NCI-H1048 (cell line): ENCODE measurements at places on chromosomes 16 and 17.

DNA sequence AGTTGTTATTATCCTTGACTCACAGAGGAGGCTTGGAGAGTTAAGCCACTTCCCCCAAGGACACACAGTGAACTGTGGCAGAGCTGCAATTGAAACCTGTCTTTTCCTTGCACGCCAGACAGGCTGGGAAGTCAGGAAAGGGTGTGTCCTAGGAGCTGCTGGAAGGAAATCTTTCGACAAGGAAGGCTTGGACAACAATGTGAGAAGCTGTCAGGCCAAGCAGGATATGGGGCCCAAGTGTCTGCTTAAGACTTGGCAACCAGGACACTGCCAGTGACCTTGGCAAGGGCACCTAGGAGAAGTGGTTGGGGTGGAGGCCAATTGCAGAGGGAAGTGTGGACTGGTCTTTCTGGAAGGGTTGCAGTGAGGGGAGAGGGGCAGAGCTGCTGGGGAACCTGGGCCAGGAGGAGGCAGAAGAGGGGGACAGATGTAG lies 2.1 kb upstream of the CAMKK1 start:
- no peak for DNase-seq

- DNase-seq = no peak
Observed at GRCh38 chr17:50778988-50779387, 11.7 kb upstream of the ANKRD40CL start.

GRCh38 chr16:67563708-67564468 lies 1.6 kb downstream of the CTCF start:
- no peak for DNase-seq

- no peak for DNase-seq
Observed at GRCh38 chr17:79936050-79936449, 96.8 kb upstream of the CBX4 start.

- DNase-seq = no peak
Observed at GRCh38 chr16:3799354-3799753, 81.2 kb downstream of the CREBBP start.

DNA sequence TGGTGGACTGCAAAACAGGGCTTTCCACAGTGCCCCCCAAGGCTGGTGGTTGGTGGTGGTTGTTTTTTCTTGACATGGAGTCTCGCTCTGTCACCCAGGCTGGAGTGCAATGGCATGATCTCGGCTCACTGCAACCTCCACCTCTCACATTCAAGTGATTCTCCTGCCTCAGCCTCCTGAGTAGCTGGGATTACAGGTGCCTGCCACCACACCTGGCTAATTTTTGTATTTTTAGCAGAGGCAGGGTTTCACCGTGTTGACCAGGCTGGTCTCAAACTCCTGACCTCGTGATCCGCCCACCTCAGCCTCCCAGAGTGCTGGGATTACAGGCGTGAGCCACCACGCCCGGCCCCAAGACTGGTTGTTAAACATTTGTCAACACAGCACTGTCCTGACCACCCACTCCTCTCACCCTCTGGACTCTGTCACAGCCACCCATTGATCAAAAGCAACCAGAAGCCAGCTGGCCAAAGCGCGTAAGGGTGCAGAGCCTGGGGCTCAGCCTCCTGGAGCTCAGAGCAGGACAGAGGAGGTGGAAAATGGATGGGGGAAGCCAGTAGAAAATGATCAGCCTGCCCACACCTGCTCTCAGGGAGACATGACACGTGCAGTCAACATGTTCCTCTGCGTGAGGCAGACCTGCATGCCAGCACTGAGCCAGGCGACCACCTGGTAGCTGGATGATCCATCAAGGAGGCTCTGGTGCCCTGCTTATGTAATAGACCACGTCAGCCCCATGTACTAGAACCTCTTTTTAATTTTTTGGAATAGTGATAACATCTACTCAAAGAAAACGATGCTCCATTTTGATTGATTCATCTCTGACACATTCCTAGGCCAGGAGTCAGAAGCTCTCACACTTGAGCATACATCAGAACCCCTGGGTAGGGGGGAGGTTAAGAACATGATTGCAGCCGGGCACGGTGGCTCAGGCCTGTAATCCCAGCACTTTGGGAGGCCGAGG lies 14.8 kb upstream of the OSGIN1 start:
- no peak for DNase-seq

DNA sequence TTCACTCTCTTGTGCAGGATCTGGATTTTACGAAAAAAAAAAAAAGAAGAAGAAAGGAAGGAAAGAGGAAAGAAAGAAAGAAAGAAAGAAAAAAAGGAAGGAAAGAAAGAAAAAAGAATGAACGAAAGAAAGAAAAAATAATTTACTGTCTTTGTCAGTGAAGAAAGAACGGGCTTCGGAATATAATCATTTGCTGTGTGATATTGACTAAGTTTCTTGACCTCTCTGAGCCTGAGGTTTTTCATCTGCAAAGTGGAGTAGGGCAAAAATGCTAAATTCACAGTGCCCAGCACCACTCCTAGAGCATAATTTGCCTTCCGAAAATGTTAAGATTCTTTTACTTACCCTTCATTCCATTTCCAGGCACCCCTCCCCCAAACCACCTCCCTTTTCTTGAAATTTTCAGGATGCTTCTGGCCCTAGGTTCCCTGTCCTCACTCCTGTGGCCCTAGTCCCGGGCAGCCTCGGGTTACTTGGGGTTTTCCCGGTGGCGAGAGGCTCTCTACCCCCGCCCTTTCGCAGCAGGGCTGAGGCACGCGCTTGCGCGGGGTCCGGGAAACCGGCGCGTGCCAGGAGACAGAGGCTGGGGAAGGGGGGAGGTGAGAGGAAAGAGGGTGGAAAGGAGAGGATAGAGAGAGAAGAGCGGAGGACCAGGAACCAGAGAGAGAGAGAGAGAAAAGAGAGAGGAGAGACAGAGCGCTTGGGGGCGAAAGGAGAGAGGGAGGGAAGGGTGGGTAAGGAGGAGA lies at the start of gene CNTNAP1:
CNTNAP1 (plus strand) TSS at position 556 of the 746 bp plus-strand sequence. CDS start 299 bp downstream, outside the sequence.
- no peak for DNase-seq

- DNase-seq = no peak
Observed at GRCh38 chr16:10920726-10921427, 21.4 kb downstream of the DEXI start.

DNA sequence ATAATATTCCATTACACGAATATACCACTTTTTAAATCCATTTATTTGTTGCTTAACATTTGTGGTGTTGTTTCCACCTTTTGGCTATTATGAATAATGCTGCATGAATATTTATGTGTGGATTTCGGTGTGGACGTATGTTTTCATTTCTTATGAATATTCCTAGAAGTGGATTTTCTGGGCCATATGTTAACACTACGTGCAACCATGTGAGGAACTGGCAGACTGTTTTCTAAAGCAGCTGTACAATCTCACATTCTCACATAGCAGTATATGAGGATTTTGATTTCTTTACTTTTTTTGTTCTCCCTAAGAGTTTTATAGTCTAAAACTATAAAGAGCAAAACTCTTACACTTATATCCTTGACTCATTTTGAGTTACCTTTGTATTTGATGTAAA lies 143.4 kb downstream of the MAP2K4 start:
- DNase-seq = no peak

DNA sequence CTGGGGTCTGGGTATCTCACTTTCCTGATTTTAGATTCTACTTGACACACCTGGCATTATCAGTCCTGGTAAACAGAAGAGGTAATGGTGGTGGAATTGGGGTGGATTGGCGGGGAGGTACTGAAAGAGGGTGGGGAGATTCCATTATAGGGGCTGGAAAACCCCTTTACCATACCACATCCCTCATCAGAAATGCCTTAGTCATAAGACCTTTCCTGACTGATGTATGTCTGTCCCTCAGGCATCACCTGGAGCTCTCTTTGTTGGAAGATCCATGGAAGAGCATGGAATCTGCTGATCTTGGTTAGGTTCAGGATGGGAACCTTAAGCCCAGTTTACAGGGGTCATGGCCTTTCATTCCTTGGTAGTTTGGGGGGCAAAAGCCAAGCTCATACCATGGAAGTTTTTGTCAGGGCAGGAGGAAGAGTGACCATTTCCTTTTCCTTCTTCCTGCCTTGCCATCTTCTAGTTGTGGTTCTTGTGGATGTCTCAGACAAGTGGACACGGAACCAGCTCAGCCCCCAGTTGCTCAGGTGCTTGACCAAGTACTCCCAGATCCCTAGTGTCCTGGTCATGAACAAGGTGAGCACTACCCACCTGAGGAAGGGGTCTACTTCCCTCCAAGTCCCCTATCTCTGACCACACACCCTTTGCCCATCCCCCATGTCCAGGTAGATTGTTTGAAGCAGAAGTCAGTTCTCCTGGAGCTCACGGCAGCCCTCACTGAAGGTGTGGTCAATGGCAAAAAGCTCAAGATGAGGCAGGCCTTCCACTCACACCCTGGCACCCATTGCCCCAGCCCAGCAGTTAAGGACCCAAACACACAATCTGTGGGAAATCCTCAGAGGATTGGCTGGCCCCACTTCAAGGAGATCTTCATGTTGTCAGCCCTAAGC lies 3.3 kb downstream of the ERAL1 start:
- no peak for DNase-seq

DNA sequence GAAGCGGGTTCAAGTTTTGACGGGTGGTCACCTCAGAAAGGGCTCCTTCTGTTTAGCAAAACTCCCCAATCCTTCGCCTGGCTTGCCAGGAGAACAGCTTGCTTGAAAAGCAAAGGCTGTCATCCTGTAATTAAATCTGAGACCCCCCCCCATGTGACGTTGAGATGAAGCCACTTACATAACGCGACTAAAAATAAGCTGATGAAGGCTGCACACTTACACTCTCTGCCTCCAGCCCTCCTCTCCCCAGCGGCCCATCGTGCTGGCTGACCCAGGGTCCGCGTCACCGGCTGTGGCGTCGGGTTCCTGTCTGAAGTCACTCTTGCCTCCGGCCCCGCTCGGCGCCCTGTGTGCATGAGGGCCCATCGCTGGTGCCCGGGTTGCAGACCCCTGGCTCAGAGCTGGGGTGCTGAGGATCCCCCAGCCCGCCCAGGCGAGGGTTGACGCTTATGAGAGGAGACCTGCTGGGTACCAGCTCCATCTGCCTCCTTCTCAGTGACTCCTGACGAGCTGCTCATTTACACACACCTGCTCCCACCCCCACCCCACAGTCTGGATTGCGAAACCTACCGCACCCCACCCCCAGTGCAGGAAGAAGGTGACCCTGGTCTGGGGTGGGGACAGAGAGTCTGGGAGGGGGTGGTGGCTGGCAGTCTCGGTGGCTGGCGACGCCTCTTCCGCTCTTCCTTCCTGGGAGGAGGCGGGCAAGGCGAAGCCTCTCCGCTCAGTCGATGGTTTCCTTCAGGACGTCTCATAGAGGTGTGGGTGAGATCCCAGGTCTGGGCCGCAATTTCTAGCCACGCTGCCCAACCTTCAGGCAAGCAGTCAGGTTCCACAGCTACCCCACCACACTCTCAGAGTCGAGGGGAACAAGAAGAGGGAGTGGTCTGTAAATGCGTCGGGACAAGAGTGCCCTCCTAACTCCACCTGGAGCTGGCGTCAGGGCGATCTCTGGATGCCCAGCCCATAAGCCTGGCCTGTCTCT lies 3.1 kb upstream of the BAIAP2 start:
- DNase-seq = no peak

DNA sequence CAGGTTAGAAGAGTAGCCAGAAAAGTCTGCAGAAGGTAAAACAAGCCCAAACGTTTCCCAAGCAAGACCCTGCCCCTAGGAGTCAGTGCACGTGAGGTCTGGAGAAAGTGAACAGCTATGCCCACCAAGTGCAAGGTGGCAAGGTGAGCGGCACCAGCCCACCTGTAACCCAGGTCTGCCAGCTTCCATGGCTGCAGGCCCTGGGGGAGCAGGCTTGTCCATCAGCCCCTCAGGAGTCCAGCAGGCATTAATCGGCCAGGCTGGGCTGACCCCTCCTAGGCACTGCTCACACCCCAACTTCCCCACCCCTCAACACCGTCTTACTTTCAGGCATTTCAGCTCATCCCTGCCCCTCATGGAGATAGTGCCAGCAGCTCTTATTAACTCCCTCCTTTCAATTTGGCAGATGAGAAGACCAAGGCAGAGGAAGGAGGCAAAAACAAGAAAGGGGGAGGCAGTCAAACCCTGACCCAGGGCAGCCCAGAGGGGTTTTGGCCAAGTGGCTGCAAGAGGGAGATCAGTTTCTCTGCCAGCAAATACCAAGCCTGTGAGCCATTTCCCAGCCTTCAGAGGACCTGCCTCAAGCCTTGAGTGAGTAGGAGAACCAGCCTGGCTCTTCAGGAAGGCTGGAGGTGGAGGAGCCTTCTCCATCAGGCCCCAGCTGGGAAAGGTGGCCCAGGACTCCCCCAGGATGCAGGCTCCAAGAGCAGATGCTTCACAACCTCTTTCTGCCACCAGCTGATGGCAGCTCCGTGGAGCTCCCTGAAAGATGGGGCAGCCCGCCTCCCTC lies 14.7 kb downstream of the BEAN1 start:
- DNase-seq = no peak

DNA sequence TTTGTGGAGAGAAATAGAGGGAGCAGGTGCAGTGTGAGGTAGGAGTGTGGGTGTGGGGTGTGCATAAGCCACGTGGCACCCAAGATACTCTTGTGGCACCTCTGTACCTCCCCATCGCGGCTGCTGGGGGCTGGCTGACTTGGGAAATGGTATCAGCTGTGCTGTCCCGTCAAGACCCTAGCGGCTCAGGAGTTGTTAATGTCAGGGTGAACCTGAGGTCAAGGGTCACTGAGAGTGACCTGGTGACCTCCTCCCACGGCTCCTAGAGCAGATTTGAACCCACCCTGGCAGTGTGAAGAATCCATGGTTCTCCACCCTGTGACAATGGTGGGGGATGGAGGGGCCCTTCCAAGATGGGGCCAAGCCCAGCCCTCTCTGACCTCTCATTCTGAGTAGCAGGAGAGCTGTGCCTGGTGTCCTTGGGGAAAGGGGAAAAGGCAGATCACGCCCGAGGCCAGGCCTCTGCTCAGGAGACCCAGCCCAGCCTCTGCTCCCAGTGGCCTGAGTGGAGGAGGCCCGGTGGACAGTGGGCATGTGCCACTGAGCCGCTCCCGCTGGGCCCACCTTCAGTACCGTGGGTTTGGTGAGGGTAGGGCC lies 3.0 kb upstream of the WFIKKN2 start:
- DNase-seq = no peak

GRCh38 chr17:79026376-79027273 lies 2.7 kb downstream of the C1QTNF1 start:
- DNase-seq = no peak

DNA sequence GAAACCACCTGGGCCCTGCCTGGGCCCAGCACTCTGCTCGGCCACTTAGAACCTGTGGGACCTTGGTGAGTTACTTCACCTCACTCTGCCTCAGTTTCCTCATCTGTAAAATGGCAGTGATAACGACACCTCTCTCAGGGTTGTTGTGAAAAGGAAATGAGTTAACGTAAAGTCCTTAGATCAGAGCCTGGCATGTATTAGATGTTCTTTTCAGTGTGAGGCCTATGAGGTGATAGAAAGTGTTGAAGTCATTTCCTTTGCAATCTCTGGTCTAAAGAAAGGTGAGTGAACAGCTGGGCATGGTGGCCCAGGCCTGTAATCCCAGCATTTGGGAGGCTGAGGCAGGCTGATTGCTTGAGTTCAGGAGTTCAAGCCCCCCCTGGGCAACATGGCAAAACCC lies 51.7 kb upstream of the LGALS9 start:
- no peak for DNase-seq
